ENCODE measurements at places on chromosomes 7 and 10. TPM values are rescaled to one million over a fixed set of nuclear protein-coding genes. Genes with fewer than 3 reads are reported as not detected.

The TMEM178B gene
- total RNA-seq: 1.7 TPM

The ZNF727 gene
- total RNA-seq: 2.1 TPM

The GTF2I gene
- 129 TPM for total RNA-seq

The GRM3 gene
- total RNA-seq: not detected

The MYO1G gene
- 3.8 TPM for total RNA-seq

The DENND2A gene
- 11.1 TPM for total RNA-seq

Data from esophagus squamous epithelium (tissue), 5 donors.